ENCODE measurements at places on chromosomes 12 and 14.

- no peak for DNase-seq
Measured at GRCh38 chr14:22524784-22525161, 64.3 kb downstream of the DAD1 start.

DNA sequence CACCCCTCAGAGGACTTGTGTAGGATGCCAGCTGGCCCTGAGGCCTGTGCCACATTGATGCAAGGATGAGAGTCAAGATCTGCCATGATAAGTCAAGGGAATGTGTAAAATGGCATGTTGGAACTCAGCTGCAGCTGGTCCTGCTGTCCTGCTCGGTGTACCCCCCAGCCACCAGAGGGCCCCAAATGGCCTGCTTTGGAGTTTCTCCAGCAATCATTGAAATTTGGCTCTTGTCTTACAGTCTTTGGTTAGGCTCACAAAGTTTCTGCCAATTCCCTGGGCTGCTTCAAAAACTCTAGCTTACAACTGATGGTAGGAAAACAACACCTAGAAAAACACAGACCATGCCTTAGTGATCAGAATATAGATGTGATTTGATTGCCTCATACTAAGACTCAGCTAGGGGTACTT, 76.8 kb downstream of the HSD17B6 start:
- peak; percentile 4 for DNase-seq

DNA sequence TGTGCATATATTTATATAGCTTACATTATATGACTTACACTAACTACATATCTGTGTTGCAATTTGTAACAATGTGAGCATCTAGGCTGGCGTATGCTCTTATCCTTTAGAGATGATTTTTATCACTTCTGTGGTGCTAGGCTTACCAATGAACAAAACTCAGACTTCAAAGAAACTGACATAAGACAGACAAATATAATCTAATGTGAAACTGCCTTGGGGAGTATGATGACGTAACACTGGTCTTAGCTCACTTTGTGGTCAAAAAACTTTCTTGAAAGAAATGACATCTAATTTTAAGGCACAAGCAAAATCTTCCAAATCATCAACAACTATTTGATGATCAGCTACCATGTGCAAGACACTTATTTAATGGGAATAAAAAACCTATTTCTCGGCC, 50.0 kb downstream of the SOX5 start:
- DNase-seq = no peak

DNA sequence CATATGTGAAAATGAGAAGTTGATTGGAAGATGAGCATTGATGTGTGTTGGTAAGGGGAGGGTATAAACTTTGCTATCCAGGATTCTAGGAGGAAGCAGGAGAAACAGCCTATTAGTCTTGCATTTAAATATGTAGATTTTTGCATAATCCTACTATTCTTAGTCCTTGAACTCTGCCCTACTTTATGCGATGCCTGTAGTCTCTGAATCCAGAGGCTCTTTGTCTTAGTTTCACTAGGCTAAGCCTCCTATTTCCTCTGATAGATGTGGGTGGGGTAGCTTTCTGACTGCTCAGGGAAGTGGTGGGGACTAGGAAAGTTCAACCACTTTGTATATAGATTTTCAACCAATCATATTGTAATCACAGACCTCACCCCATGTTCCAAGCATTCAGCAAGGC, 49.5 kb upstream of the KCNC2 start:
- no peak for DNase-seq

GRCh38 chr12:1928439-1929121, 10.1 kb upstream of the CACNA2D4 start:
- DNase-seq = no peak

GRCh38 chr14:64736271-64737169, 32.3 kb downstream of the PLEKHG3 start:
- DNase-seq = no peak

DNA sequence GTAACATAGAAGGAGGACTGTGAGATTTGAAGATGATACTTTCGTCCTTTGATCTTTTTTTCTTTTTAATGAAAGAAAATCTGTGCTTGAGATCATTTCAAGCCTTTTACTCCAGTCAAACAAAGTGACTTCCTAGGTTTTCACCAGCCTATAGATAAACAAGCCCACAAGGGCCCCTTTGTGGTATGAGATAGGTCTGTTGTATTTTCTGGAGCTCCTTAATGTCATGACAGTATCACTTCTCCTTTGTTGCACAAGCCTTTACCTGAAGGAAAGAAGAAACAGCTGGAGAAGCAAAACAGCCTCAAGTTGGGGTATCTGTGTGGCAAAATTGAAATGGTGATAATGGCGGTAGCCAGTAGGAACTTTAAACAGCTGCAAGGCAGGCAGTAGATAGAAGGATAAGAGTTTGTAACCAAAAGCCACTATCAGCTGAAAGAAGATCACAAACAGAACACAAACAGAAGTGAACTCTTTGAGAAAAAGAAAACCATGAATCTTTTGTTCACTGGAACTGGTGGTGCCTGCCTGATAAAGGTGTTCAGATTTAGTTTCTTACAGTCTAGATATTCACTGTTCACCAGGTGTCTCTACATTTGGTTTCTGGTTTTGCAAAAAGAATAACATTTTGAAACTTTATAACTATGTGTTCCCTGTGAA, 96.8 kb downstream of the LGR5 start:
- DNase-seq = no peak

GRCh38 chr14:85248881-85249635, 280.9 kb upstream of the FLRT2 start:
- DNase-seq = no peak

GRCh38 chr12:103875666-103876065, 34.6 kb upstream of the NT5DC3 start:
- DNase-seq = no peak

DNA sequence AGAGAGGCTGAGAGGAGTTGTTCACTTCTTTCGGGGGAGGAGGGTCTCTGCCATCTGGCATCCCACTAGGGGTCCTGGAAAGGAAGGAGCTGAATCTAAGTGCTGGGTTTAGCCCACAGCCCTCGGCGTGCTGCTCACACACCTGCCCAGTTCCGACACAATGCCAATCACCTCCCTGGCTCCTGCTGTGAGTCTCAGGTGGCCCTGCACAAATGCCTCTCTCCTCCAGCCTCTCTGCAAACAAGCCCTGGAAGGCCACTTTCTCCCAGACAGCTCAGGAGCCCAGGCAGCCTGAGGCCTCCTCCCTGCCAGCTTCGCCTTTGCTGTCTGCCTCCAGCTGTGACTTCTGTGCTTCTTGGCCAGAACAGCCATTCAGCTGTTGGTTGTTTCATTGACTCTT, 51.2 kb downstream of the SMIM41 start:
- no peak for DNase-seq

GRCh38 chr12:104133321-104133720, 4.7 kb downstream of the NFYB start:
- no peak for DNase-seq

- DNase-seq = no peak
Measured at GRCh38 chr12:2648406-2648805, 146.4 kb upstream of the FKBP4 start.

GRCh38 chr14:100159094-100159864, at the start of gene DEGS2:
Gene DEGS2 (minus strand): TSS chr14:100159645. CDS start chr14:100159587, 58 bp downstream.
- DNase-seq = no peak

GRCh38 chr12:66170606-66171005, 810 bp upstream of the TMBIM4 start:
- DNase-seq = no peak

DNA sequence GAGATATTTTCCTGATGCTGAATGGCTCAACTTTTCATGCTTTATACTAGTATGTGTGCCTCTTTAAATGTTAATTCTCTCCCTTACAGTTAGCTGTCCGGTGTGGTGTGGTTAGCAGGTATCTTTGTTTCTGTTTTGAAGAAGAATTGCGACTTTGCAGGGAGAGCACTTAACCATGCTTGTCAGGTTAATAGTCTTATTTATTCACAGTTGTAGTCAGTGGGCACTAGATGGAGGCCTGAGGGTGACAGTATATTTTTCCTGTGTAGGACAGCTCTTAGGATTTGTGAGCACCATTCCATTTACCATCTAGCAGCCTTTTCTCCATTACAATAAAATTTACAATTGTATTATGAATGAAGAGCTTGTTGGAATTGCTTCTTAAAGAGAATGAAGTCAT, 34.9 kb downstream of the PDE3A start:
- DNase-seq = no peak

- DNase-seq = no peak
Measured at GRCh38 chr12:92268946-92269345, 123.3 kb upstream of the BTG1 start.

- DNase-seq = no peak
Measured at GRCh38 chr12:93375906-93376305, 1.8 kb upstream of the NUDT4 start.

- peak; percentile 7 for DNase-seq
Measured at GRCh38 chr12:72631926-72632685, 359.9 kb downstream of the TRHDE start.

DNA sequence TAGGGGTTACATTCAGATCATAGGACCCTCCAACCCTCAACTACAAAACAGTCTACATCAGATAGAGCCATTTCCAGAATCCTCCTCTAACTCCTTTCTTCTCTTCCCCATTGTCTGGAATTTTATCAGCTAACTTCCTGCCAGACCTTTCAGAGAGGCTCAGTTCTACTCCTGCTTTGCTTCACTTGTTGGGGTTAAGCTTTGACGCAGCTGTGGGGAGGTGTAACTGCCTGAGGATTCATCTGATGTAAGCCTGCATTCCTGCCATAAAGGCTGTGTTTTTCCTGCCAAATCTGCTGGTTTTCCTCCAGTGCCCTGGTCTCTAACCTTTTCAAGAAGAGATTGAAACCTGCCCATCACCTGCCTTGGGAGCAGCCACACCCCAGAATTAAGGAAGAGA, 16.9 kb downstream of the DHRS2 start:
- DNase-seq = no peak

- DNase-seq = peak; percentile 81
Measured at GRCh38 chr12:57093415-57094207, 4.7 kb downstream of the NAB2 start.

DNA sequence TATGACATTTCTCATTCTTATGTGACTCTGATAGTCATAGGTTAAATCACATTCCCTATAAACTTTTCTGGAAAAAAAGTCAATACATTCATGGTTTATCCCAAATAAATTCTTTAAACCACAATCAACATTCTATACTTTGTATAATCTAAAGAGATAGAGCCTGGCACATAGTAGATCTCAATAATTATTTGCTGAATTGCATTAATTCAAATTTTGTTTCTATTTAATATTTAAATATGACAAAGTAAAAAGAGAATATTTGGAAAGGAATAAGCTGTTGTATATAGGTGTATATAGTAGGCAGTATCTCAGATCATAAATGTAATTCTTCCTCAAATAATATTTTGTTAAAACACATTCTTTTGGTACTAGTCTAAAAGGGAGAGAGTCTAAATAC, 102.2 kb upstream of the USP15 start:
- no peak for DNase-seq

DNA sequence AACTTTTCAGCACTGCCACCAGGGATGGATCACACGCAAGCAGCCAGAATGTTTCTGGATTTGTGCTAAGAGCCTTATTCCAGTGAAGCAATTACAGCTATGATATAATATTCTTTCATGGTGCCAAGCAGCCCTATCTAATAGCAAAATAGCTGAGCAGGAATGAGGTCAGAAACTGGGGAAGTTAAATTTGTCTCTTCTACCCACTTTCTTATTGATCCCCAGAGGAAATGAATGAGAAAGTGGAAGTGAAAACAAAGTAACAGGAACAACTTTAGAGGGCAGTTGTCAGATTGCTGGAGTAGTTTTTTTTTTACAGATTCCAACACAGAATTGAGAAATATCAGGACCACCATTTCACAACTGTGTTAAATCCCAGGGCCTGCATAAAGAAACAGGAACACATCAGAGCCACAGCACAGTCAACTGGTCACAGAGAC, 44.8 kb downstream of the GCH1 start:
- no peak for DNase-seq

DNA sequence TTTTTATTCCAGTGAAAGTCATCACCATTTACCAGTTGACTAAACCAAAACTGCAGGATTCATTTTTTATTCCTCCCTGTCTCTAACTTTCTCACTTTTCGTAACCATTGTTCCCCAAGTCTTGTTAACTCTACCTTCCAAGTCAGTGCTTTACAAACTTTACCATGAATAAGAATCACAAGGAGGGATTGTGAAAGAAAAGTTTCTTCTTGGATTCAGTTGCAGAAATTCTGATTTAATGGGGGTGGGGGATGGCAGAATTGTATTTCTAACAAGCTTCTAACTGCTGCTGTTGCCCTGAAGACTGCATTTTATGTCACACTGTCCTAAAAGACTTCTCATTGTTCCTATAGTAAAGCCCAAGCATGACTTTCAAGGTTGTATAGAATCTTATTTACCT, 5.0 kb upstream of the RAB21 start:
- no peak for DNase-seq

DNA sequence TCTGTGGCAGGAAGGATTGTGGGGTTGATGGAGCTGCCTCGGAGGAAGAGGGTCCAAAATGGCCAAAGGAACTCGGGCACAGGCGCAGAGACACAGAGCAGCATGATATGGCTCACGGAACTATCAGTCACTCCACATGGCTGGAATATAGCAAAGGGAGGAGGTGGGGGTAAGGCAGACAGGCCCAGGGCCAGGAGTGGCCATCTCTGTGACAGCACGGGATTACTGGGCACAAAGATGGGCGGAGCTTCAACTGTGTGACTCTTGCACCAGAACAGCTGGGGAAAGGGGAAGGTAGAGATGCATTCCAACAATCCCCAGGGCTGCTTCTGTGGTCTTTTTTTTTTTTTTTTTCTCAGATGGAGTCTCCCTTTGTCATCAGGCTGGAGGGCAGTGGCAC, 24.8 kb upstream of the EML1 start:
- no peak for DNase-seq

DNA sequence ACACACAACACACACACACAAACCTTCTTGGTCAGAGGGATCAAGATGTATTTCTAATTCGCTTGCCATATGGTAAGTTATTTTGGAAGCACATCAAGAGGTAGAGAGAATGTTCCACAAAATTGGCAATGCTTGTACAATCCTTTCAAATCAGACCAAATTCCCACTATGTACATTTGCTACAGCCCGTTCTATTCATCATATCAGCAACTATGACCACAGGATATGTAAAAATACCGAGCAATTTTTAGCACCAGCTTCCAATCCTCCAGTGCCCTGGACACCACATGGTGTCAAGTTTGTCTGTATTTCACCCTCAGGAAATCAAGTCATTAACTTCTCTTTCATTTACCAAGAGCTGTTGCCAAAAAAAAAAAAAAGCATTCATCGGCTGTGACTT, 21.2 kb downstream of the TBX5 start:
- no peak for DNase-seq

DNA sequence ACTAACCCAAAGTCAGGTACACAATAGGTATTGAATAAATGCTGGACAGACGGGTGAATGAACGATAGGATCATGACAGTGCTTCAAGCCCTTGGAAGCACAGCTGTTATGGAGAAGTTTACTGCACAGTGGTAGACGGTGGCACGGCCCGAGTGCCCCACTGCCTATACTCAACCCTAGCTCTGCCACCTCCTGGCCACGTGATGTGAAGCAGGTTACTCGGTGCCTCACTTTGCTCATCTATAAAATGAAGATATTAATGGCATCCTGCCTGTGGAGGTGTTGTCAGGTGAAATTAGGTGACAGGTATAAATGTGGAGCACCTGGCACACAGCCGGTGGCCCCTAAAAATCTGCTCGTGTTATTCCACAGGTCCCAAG, 5.8 kb downstream of the ASB2 start:
- DNase-seq = no peak

Measured in astrocyte of the spinal cord (primary cell).